Activated T-cell treated with anti-CD3 and anti-CD28 coated beads, Interleukin-2, amount 50 U/mL, for 72 hours (primary cell): ENCODE measurements at places on chromosomes 4 and X.

DNA sequence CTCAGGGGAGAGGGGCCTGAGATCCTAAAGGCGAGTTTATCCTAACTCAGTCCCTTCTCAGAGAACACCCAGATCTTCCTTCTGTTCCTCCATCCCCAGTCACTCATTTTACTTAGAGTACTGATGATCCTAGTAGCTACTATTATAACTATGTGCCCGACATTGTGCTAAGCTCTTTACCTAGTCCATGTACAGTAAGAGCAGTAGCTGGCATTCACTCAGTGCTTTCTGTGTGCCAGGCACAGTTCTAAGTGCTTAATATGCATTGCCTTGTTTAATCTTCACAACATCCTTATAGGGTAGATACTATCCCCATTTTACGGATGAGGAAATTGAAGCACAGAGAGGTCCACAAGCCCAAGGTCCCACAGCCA, 58.3 kb downstream of the FRMPD3 start:
- DNase-seq = no peak

GRCh38 chr4:186204686-186205085, 13.3 kb downstream of the CYP4V2 start:
- no peak for DNase-seq

DNA sequence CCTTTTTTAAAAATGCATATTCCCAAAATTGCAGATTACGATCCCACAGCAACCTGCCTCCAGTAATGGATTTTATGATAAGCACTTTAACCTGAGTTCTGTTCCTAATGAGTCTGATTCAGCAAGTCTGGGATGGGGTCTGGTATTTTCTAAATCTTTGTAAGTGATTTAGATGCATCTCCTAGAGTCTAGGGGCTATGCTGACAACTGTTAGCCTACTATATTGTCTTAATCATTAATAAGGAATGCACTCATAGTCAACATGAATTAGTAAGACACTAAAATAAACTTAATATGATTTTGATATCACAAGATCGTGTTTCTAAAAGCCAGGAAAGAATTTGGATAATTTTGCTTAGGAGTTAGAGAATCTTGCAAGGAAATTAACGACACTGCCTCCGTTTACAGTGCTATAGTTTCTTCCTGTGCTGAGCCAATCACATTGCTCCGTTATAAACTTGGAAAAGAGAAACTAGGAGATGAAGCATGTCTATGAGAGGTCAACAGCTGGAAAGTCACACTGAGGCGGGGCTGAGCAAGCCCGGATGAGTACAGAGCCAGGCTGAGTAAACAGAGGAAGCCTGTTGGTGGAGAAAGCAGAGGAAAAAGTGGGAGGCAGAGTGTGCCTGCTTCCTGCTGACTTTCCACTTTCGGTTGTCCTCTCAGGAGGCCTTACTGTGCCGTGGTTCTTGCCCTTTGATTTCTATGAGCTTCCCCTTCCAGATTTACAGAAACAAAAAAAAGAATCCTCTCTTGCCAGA, 5.4 kb downstream of the SCARB2 start:
- no peak for DNase-seq

DNA sequence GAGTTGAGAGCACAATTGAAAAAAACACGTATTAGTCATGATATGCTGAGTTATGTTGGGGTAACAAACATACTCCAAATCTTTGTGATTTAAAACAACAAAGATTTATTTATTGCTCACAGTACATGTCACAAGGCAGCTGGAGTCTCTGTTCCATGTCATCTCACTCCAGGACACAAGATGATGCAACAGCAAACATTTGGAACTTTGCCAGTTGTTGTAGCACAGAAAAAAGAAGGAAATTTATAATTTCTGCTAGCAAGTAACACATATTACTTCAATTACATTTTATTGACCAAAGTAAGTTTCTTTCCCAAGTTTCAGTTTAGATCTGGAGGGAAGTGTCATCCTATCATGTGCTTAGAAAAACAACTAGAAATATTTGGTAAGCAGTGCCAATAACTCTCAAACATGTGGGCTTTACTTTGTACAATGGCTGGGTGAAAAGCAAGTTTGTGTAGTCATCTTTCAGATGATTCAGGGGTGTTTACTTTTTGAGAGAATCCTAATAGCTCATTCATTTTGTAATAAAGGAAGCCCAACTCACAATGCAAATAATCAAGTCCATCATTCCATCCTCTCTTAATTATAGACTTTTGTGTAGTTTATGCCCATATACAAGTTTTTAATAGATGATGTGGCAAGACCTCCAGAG, 452.3 kb downstream of the ZIC3 start:
- DNase-seq = no peak

DNA sequence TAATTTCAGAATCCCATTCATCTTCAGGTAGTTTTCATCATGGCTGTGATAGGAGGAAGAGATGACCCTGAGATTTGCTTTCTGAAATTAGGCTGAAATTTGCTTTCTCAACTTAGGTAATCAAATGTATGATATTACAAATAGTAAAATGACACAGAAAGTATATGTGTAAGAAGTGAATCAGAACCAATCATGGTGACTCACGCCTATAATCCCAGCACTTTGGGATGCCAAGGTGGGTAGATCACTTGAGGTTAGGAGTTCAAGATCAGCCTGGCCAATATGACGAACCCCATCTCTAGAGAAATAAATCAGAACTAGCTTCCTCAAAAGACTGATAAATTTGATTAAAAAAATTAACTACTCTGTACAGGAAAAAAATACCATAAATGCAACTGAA, 555.4 kb downstream of the STPG2 start:
- DNase-seq = no peak

GRCh38 chrX:79443121-79443520, 76.0 kb upstream of the ITM2A start:
- DNase-seq = no peak

DNA sequence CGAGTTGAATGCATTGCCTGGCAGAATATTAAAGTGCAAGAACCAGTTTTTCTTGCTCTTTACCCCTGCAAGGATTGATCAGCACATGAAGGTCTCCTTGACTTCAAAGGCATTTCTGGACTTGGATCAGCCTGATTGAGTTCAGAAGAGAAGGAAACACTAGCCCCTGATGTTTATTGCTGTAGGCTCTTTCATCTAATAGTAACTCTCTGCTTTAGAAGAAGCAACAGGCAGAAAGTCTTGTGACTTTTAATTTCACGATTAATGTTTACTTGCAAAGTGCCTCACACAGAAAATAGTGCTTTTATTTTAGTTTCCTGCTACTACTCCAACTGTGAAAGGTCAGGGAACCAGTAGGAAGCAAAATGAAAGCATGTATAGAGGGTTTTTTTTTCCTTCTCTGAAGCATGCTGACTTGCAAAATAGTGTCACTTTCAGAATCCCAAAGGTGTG, 69.1 kb downstream of the PCDH7 start:
- DNase-seq = no peak

GRCh38 chr4:20248155-20248558, 3.5 kb upstream of the SLIT2 start:
- DNase-seq = no peak

GRCh38 chrX:15202454-15203177, 67.3 kb downstream of the ASB9 start:
- DNase-seq = peak; percentile 4

- no peak for DNase-seq
These were observed 606.8 kb upstream of the KLHL4 start for GRCh38 chrX:86910602-86911311.

DNA sequence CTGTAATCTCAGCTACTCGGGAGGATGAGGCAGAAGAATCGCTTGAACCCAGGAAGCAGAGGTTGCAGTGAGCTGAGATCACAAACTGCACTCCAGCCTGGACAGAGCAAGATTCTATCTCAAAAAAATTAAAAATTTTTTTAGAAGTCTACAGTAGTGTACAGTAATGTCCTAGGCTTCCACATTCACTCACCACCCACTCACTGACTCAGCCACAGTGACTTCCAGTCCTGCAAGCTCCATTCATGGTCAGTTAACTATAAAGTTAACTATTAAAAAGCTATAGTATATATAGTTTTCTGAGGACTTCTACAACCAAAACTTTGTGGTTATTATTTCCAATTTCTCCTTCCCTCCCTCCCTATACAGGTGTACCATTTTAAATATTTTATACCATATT, 34.7 kb upstream of the NEUROG2 start:
- DNase-seq = no peak

- no peak for DNase-seq
These were observed 51.5 kb upstream of the FAM241A start for GRCh38 chr4:112093636-112094202.

DNA sequence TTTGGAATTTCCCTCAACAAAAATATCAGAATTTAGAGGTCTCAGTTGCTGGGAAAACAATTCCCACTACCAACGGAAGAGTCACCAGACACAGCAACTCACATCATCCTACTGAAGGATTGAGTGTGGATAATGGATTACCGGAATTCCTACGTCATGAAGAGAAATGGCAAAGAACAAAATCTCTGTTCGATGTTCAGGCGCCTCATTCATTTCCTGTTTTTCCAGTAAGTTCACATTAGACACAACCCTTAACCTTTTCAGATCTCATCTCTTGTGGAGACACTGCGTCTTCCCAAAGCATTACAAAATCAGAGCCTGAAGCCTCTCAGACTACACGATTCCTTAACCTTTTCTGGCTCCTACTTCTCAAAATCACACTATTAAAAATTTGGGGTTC, 58.5 kb upstream of the CPEB2 start:
- no peak for DNase-seq

- DNase-seq = no peak
These were observed 43.3 kb downstream of the SHROOM4 start for GRCh38 chrX:50770702-50771101.

GRCh38 chr4:7547368-7548040, 112.8 kb upstream of the PSAPL1 start:
- DNase-seq = no peak

GRCh38 chrX:39167791-39168190, 366.5 kb downstream of the MID1IP1 start:
- DNase-seq = peak; percentile 28

DNA sequence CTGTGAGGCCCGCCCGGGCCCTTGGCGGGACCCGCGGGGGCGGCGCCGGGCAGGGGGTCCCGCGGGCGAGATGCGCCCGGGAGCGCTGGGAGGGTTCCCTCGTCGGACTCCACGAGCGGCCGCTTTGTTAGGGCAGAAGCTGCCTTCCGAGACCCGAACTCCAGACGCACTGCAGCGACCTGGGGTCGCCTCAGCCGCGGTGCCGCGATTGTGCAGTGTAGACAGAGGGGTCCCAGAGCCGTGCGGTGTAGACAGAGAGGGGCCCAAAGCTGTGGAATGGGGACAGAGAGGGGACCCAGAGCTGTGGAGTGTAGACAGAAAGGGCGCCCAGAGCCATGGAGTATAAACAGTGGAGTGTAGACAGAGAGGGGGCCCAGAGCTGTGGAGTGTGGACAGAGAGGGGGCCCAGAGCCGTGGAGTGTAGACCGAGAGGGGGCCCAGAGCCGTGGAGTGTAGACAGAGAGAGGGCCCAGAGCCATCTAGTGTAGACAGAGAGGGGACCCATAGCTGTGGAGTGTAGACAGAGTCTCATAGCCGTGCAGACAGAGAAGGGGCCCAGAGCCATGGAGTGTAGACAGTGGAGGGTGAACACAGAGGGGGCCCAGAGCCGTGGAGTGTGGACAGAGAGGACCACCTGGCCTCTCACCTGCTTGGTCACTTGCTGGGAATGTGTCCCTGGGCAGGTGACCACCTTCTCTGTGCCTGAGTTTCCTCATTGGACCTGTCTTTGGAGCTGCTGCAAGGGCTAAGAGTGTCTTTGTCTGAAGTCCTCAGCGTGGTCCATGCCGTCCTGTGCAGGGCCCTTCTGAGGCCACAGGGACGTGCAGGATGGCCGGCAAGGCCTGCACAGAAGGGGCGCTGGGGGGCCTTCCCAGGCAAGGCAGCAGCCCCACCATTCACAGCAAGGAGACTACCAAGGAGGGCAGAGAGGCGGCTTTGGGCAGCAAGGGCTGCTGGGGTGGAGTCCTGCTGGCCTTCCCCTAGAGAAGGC, 875 bp downstream of the RGS12 start:
- no peak for DNase-seq

DNA sequence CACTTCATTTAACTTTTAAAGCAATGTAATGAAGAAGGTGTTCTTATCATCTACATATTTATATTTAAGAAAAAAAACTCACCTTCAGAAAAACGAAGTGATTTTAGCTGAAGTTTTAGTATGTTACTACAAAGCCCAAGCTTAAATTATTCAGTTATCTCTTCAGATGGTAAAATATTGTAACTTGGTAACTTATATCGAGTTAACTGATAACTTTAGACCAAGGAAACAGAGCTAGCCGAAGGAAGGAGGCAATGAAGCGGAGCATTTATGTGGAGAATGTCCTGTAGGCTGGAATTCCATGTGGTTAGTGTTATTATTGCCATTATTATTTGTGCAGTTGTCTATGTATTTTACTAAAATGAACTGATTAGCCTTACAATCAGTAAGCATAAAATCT, 1102.1 kb upstream of the LCORL start:
- DNase-seq = no peak

DNA sequence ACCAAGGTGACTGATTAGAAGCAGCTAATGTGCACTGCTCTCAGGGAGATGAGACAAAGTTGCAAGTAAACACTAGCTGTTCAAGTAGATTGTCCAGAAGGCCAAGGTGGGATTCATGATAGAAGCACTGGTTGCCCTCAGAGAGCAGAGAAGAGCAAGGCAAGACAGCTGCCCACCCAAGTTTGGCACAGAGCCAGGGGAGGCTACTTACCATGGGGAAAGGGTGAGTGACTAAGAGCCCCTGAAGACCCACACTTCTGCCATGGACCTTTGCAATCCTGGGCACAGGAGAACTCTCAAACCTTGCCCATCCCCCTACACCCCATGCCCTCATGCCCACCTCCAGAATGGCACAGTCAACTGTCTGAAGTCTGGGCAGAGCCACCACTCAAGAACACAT, 68.3 kb downstream of the SPIN4 start:
- no peak for DNase-seq

DNA sequence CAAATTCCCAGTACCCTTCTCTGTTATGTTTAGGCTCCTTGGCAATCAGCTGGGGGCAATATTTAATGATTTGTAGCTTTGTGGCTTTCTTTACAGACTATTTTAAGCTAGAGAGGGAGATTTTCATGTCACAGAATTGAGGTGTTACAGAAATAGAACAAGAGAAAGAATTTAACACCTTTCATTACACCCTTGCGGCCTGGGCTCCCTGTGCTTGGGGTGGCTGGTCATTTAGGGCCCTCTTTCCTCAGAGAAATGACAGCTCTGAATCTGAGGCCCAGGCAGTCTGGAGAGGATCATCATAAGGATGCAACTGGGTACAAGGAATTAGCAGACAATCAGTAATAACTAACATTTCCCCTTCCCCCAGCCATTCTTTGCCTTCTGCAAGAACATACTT, 104.5 kb upstream of the INTU start:
- DNase-seq = no peak

GRCh38 chr4:88892646-88893045, 164.3 kb downstream of the FAM13A start:
- DNase-seq = no peak

GRCh38 chr4:30770812-30771211, 50.6 kb downstream of the PCDH7 start:
- DNase-seq = no peak

DNA sequence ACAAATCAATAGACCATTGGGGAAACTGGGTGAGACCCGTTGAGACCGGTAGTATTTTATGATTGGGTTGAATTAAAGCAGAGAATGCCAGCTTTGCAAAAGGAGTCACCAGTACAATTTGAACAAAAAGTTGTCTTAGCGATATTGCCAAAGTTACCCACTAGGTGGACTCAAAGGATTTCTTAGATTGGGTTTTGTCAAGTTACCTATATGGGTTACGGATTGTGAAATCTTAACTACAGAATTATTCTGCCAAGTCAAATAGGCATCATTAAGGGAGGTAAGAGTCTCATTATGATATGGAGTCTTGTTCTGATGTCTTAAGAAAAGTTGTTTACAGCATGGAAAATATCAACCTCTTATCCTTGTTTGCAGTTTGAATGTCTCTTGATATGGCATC, 15.0 kb upstream of the CT47A1 start:
- DNase-seq = no peak

- no peak for DNase-seq
These were observed 83.9 kb downstream of the MAMLD1 start for GRCh38 chrX:150446995-150447394.
